Cerebellar nuclear complex (tissue), 1 donor: ENCODE measurements at places on chromosomes 5 and 9.

DNA sequence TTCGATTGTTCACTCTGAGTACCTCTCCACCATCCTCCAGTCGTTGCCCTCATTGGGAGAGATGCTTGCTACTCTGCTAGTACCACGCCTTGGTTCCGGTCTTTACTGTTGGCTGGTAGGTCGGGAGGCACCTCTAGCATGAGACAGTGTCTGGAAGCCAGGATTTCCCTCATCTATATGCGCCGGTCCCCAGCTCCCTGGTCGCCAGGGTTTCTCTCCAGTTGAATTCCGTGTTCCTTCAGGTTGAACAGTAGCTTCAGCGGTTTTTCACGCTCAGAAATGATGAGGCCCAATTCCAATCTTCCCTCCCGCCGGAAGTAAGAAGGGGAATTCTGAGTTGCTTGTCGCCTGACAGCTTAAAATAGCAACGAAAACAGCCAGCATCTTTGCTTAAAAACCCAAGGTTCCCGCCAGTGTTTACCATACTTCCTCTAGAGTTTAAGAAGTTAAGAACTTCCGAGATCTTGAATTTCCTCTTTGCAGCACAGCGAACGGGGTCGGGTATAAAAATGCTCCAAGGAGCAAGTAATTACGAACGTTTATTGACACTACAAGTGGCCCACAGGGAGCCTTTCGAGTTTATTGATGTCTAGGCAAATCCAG lies 1.3 kb upstream of the ST8SIA4 start:
- DNase-seq, result no peak

DNA sequence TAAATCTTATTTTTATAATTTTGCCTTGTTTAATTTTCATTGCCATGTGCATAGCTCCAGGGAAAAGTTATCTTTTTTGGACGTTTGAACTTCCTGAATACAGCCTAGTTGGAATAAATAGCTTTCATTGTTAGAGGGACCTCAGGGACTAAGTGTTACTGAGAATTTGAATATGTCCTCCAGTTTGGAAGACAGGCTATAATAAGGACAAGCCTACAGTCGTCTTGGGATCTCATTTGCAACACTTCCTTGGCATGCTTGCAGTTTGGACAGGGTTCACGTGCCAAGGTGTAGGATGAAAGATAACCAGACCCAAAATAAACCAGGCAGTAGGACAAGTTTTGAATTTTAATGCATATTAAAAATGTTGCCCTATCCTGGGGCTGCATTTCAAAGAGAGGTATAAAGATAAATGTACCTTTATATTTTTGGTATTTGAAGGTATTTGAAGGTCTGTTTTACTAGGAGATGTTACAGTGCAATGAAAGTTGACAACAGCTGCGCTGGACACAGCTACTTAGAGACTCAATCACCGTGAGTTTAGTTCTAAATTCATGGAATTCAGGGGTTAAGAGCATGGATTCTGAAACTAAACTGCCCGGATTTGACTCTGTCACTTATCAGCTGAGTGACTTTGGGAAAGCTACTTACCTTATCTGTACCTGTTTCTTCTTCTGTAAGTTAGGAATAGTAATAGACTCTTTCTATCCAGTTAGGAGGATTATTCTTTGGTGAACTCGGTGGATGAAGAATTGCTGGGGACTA lies 134.1 kb downstream of the ACTBL2 start:
- DNase-seq, result no peak

DNA sequence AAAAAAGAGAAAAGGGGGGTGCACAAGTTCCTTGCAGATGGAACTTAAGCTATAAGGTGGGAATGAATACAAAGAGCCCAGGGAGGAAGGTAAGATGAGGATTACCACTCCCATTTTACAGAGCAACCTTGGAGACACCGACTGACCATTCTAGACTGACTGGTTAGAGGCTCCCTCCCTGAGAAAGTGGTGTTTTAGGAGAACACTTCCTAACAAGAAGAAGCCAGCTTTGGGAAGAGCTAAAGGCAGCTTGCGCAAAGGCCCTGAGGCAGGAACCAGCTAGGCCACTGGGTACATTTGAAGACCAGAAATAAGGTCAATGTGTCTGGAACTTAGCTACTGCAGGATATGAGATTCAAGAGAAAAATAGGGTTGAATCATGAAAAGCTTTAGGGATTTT lies 38.6 kb downstream of the SPARC start:
- DNase-seq, result no peak

DNA sequence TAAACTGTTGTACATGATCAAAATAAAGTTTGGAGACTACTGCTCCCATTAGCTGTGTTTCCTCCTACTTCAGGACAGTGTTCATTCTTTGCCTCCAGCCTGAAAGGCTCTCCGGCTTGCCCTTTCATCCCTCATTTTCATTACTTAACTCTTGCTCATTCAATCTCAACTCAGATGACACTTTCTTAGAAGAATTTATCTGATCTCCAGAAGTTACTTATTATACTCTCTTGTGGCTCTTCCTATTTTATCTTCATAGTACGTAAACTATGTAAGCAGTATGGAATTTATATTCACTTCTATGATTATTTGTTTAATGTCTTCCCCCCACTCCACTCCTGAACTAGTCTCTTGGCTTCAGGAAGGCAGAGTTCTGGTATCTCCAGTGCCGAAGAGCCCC lies 1737.9 kb upstream of the C9orf72 start:
- no peak for DNase-seq

- no peak for DNase-seq
Measured at GRCh38 chr9:69178583-69179011, 4.5 kb downstream of the TJP2 start.

- no peak for DNase-seq
Measured at GRCh38 chr9:3740690-3741419, 215.1 kb upstream of the RFX3 start.

DNA sequence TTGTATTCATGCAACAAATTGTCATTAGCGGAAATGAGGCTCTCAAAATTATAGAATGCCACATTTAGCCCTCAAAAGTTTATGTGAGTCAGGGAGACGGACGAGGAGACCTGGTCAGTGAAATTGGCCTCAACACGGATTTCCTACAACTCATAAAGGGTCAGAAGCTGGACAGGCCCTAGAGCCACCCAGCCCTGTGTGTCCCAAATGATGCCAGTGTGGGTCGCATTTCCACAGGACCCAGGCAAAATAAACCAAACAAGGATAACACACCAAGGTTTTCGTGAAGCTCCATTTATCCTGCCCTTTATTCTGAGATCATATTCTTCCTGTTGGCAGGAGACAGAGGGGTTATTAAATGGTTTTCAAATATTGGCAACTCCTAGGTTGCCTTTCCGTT lies 72.0 kb upstream of the COL5A1 start:
- no peak for DNase-seq

DNA sequence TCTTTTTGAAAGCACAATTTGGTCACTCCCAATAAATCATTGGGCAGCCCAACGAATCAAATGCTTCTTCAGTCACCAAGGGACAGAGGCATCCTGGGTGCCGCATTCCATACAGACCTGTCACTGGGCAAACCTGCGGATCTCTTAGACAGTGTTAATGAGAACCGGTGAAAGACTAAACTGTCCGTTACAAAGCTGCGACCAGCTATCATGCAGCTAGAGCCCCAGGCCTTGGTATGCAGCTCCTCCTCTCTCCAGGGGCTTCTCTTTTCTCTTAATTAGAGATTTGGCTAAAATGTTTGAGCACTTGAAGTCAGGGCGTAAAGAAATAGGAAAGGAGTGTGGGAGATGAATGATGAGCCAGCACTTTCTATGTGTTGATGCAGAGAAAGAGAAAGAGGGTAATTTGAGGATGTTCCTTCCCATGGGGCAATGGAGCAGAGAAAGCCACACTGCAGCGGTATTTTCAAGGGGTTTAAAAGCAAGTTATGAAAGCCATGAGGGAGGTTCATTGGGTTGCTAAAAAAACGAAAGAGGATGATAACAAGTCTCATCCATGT lies 175.3 kb downstream of the RFK start:
- DNase-seq, result no peak
